CD4-positive, alpha-beta T cell treated with Interferon gamma for 1 hour (primary cell): ENCODE measurements at places on chromosomes 5 and 9.

- no peak for DNase-seq
These were observed 465.4 kb downstream of the ICE1 start for GRCh38 chr5:5887833-5888232.

- DNase-seq = no peak
These were observed 404.6 kb downstream of the CSNK1G3 start for GRCh38 chr5:123916345-123917121.

GRCh38 chr5:157949520-157949919 is 90.6 kb upstream of the CLINT1 start:
- no peak for DNase-seq

GRCh38 chr5:58918021-58918729 is 335.3 kb downstream of the RAB3C start:
- DNase-seq = no peak

- no peak for DNase-seq
These were observed 286.3 kb upstream of the VLDLR start for GRCh38 chr9:2335260-2335659.

DNA sequence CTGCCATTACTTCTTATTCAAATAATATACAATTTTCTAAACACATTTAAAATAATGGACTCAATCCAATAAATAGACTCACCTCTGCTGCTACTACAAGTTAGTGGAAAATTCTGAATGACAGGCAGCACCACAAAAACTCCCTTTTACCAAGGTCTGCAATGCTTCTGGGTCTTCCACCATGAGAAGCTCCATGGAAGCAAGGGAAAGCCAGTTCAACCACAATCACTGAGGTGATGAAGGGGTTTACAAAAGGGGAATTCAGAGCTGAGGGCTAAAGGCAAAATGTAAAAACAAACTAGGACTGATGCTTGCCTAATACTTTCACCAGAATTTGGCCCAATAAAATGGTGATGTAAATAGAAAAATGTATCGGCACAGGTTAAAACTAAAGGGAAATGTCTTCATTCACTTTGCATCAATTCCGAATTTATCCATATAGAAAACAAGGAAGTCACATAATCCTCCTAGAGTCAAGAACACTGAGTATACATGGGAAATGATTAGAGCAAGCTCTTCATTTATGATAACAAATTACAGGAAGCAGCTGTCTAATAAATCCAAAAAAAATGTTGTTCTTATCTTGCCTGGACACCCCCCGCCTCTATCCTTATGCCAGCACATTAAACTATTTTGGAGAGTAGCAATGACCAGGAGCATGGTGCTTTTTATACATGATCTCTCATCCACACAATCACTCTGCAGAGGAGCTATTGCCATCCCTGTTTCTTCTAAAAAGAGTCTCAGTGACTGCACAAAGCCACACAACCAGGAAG is 66.3 kb upstream of the NFIB start:
- no peak for DNase-seq

GRCh38 chr9:132167192-132167591 is 5.3 kb downstream of the NTNG2 start:
- no peak for DNase-seq

DNA sequence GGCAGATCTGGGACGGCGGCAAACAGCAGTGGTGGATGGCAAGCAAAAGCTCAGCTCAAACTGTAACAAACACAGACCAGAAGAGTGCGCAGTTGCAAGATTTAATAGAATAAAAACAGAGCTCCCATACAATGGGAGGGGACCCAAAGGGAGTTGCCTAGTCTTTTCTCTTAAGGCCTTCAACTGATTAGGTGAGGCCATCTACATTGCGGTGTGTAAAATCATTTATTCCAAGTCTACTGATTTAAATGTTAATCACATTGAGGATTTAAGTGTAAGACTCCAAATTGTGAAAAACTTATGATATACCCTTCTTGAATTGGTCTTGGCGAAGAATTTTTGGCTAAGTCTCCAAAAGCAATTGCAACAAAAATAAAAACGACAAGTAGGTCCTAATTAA is 21.6 kb upstream of the C1QTNF3 start:
- DNase-seq = no peak

DNA sequence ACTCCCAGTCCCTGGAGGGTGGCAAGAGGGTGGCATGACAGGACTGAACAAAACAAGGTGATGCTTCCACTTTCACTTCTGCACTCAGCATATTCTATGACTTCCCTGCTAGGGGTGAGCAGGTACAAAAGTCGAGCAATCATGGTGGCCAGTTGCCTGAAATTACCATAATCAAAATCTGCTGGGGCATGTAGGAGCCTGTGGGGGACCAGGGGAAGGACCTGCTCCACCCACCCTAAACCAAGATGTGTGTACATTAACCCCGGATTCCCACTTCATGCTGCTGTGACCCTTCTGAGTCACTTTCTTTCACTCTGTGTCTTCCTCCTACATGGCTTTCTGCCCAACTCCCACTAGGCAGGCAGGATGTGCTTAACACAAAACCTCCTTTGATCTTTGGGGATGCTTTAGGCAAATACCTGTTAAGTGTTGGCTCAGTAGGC is 73.3 kb upstream of the PHF24 start:
- no peak for DNase-seq

DNA sequence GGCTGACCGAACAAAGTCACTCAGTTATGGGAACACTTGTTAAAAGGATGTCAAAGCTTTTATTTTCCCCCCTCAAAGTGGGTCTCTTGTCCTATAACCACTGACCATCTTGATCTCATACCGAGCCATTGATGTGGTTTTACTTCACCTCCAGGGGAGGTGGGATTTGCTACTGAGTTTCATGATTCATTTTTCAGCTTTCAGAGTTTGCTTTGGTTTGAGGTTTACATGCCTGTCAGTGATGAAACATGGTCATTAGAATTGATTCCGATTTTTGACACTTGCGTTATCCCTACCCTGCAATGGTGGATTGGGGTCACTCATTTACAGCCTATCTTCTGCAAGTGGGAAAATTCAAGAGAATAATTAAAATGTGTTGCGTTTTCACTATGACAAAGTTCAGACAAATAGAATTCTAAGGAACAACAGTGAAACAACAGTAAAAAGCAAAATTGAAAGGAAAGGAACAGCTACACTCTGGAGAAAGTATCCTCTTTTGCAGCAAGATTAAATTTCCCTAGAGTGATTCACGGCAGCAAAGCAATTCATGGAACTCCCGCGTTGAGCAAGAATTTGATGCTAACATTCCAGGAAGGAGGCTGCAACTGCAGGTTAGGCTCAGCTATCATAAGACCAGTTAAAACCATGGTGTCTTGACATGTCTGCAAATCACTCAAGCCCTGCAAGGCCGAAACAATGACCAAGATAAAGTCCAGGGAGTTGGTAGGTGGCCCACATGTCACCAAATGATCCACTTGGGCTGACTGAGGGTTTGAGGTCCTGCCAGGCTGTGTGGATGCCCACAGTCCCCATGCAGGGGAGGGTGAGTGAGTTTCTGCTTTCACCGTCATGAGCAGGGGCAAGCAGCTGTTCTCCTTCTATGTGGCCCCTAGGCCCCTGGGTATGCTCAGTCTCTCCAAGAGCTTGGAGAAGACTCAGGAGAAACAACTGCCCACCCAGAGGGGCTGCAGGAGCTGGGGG is 9.4 kb downstream of the GADD45G start:
- no peak for DNase-seq

GRCh38 chr9:114338187-114338586 is 8.5 kb downstream of the ORM2 start:
- no peak for DNase-seq

DNA sequence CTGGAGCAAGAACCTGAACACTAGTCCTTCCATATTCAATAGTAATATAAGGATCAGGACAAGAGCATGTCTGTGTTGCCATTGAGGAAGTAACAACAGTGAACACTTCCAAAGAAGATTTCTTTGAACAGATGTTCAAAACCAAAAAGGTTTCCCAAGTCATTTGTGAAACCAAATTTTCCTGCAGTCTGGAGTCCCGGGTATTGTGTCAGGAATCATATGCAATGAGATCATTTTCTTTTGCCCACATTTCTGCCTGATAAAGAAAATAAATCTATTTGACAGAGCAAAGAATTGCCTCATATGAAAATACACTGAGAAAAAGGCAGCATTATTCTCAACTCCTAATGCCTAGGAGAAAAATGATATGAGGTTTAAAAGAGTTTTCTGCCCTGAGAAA is 151.7 kb downstream of the SNX18 start:
- no peak for DNase-seq
